Umbilical cord (tissue), 2 donors: ENCODE measurements at places on chromosomes 5 and 9. TPM values are rescaled to one million over a fixed set of nuclear protein-coding genes. Genes with fewer than 3 reads are reported as not detected.
A peak's percentile ranks its signal among the peaks of the same experiment; 100 is the strongest.

- DNase-seq, result no peak
Measured at GRCh38 chr9:26809795-26810194, 82.8 kb downstream of the CAAP1 start.

DNA sequence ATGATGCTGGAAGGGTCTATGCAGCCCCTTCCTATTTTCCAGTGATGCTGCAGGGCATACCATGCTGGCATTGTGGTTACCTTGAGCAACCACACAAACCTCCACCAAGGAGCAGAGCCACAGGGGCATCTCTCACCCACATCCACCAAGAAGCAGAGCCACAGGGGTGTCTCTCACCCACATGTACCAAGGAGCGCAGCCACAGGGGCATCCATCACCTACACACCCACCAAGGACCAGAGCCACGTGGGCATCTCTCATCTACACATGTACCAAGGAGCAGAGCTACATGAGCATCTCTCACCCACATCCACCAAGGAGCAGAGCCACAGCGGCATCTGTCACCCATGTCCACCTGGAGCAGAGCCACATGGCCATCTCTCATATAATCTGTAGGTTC lies 8.8 kb upstream of the GM2A start:
- DNase-seq, result no peak

The NUTM2F gene
- not detected for total RNA-seq

The DCANP1 gene
- 2.9 TPM for total RNA-seq

The IL3 gene
- total RNA-seq, result not detected

GRCh38 chr9:134245179-134245578 lies 80.8 kb upstream of the RNU6ATAC start:
- DNase-seq, result no peak

GRCh38 chr5:120644516-120644915 lies 180.4 kb downstream of the PRR16 start:
- no peak for DNase-seq

DNA sequence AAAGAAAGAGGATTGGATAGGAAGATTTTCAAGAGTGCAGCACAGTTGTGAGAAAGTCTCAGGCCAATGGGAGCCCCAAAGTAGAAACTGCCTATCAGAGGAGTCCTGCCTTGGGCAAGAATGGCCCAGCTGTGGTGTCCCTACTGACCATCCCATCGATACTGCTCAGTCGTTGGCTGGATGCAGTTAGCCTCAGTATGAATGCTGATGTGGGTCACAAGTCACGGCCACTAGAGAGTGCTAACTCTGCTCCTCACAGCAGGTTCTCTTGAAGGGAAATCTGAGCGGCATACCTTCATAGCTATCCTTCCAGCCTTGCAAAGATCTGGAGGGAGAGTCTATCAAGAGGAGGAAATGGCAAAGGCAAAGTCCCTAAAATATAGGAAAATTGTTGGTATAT lies 11.6 kb upstream of the CETN3 start:
- no peak for DNase-seq

- no peak for DNase-seq
Measured at GRCh38 chr5:6264394-6264793, 114.0 kb downstream of the MED10 start.

The RNF183 gene
- total RNA-seq, result 3.4 TPM

DNA sequence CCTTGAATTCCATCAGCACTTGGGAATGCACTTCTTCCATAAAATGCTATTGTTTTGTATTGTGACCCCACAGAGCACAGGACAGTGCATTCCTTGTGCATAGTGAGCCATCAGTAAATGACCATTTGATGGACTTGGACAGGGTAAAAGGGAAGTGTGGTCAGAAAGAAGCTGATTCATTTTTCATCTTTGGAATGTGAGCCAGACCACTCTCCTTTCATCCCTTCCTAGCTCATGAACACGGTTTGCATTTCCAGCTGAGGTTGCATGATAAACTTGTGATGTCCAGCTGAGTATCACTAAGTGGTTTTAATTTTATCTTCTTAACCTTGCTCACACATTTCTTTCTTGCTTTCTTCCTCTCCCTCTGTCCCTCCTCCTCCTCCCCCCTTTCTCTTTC lies 101.3 kb downstream of the NUDT12 start:
- no peak for DNase-seq

The ANKRD20A1 gene
- 0.72 TPM for total RNA-seq

The FCN2 gene
- total RNA-seq, result not detected

DNA sequence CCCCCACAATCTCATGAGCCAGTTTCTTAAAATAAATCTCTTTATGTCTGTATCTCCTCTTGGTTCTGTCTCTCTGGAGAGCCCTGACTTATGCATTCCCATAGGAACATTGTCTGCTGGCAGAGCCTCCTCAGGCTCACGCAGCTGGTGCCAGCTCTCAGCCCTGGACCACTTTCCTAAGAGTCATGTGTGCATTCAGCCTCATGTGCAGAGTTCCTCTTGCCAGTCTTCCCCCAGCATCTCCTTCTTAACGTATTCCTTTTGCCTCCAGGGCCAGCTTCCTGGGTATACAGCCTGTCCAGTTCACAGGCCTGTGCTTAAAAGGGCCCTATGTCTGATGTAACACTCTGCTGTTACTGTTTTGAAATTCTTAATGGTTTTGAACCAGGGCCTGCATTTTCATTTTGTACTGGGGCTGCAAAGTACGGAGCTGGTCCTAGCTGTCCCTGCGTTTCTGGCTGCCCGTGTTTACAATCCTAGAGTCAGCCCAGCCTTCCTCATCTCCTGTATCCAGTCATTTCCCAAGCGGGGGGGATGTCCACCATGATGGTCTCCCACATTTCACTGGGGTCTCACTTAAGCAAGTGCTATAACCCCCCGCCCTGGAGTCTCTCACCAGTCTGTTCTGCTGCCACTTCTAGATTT lies 18.1 kb downstream of the ANKRD33B start:
- no peak for DNase-seq

GRCh38 chr5:115372146-115372545 lies 75.7 kb upstream of the CCDC112 start:
- DNase-seq, result no peak

The C5orf34 gene
- 7.0 TPM for total RNA-seq

GRCh38 chr9:89642789-89643188 lies 38.0 kb downstream of the GADD45G start:
- no peak for DNase-seq

The LHFPL2 gene
- total RNA-seq, result 35.9 TPM

The DNAJA1 gene
- 51.3 TPM for total RNA-seq

DNA sequence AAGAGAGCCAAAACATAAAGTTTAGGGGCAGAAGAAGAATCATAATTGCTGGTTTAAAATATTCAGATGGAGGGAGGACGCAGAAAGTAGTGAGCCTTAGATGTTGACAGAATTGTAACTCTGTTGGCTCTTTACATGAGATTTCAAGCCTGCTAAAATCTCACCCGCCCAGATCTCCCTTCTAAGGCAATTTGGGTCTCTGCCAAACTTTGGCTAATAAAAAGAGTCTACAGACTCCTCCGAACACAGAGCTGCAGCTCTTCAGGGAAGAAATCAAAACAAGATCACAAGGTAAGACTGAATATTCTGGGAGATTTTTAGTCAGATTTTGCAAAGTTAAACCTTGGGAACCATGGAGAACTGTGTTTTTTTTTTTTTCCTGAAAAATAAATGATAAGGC lies at the start of gene IL33:
TSS of gene IL33 (plus strand) at position 246 of the 400 bp plus-strand sequence. CDS start 25,888 bp downstream, outside the sequence.
- DNase-seq, result peak; percentile 65

GRCh38 chr5:68378204-68378820 lies 162.8 kb downstream of the PIK3R1 start:
- no peak for DNase-seq

DNA sequence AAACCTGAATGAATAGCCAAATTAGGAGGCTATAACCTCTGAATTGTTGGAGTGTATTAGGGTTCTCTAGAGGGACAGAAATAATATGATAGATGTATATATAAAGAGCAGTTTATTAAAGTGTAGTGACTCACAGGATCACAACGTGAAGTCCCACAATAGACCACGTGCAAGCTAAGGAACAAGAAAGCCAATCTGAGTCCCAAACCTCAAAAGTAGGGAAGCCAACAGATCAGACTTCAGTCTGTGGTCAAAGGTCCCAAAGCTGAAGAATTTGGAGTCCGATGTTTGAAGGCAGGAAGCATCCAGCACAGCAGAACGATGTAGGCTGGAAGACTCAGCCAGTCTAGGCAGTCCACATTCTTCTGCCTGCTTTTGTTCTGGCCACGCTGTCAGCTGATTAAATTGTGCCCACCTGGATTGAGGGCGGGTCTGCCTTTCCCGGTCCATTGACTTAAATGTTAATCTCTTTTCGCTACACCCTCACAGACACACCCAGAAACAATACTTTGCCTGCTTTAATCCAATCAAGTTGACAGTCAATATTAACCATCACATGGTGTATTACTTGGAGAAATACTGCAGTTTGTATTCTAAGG lies 550.6 kb downstream of the CDH10 start:
- DNase-seq, result no peak

The NLN gene
- 10.4 TPM for total RNA-seq

The FGF18 gene
- total RNA-seq, result 2.2 TPM

DNA sequence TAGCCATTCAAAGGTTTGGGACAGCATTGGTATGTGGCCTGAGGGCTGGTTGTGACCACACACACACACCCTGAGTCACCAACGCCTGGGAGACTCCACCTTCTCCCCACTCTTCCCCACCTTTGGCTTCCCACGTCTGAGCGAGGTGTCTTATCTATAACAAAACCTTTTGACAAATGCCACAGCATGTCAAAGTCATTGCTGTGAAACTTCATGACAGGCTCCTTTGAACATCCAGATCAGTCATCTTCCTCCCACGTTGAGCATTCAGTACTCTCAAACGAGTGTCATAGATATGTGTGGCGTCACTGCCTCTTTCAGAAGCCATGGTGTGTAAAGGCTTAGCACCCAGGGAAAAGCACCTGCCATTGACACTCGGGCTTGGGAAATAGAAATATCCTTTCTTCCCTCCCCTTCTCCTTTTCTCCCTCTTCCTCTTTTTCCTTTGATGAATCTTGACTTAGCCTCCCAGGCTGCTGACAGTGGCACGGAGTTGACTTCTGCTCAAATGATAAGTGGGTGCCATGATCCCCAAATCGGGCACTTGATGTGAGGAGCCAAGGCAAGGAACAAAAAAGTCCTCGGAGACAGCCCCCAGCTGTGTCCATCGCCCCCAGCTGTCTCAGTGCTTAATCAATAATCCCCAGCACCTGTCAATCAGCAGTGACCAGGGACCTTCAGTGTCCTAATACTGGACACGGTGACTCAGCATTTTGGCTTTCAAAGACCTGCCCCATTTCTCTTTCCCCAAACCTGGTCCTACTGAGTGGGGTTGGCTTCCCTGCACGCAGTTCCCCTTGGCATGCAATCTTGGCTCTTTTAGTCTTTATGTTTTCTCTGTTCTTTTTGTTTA lies 114.8 kb downstream of the FGF18 start:
- DNase-seq, result no peak

DNA sequence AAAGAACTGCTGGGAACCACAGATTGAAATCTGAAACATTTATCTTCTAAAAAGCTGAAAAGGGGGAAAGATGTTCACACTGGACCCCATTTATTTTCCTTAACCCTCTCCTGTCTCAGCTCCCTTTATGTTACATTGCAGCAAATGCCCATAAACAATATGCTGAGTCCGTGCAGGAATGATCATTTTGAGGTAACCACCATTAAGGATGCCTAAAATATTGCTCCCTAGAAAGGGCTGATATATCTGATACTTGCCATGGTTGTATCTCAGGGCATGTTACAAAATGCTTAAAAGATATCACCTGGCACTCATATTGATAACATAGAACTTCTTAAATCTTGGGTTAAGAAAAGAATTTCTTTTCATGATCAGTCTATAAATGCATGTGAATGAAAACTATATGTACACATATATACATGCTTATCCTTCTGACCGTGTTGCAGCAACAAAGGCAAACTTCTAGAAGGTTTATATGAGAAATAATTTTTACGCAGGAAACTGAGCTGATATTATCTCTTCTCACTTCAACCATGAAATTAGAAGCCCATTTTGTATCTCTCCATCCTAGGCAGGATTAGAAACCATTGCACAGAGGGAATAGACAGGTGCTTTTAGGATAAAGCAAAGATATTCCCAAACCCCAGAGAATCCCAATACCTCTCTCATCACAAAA lies 362.7 kb upstream of the SLC30A5 start:
- DNase-seq, result no peak

DNA sequence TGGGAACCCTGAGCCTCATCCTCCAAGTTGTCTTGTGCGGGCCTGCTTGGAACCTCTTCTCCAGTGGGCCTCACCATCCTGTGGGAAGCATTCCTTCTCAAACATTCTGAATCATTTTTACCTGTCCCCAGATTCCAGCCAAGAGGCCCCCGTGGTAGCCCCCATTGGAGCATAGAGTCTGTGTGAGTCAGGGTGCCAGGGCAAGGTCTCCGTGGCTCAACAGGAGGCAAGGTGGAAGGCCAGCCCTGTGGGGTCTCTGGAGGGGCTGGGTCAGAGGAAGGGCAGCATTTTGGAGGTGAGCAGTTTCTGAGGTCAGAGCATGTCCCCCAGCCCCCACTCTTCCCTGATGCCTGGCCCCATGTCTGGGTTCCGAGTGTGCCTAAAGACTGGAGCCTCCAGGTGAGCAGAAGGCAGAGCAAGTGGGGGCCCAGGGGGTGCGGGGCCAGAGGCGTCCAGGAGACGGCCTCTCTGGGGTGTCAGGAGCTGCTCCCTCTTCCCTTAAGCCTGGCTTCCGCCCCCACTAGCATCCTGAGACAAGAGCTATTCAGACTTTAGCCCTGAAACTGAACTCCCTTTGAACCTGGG lies 2.1 kb downstream of the CACNA1B start:
- DNase-seq, result no peak

DNA sequence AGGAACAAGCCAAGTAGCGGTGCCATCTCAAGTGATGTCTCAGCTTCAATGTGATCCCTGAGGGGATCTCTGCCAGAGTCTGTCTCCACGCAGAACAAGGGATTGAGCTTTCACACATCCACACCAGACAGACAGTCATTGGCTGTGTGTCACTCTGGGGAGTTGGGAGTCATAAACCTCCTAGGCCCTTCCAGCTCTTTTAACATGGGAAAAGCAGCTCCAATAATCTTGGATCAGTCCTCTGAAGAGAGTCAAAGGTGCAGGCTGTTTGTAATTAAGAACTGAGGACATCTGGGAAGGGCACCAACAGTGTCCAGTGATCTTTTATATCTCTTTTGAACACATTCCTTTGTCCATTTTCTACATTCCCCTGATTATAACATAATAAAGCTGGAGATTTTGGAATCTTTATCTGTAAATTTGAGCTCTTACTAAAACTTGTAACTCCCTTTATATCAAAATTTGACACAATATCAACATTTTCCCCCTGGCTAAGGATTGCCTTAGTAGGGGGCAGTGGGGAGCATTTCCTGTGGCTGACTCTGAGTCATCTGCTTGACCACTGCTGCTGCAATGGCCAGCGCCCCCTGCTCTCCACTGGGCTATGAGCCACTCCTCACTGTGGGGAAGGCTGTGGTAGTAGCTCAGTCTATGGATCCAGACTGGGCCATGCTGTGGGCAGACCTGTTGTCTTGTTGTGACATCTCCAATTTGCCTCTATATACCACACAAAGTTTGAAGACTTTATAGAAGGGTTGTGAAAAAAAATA lies 284.4 kb downstream of the OSTF1 start:
- DNase-seq, result no peak

The PCDHAC2 gene
- total RNA-seq, result 3.4 TPM

The IFNA13 gene
- total RNA-seq, result 8.2 TPM

- peak; percentile 41 for DNase-seq
Measured at GRCh38 chr9:99169982-99170761, 51.6 kb downstream of the ALG2 start.

- DNase-seq, result no peak
Measured at GRCh38 chr5:165138236-165138635, 1632.8 kb downstream of the MAT2B start.

- DNase-seq, result no peak
Measured at GRCh38 chr5:176822793-176823481, 12.6 kb downstream of the UNC5A start.

The F2RL2 gene
- total RNA-seq, result 0.96 TPM

The MYOZ3 gene
- total RNA-seq, result 10.4 TPM
